ENCODE measurements at places on chromosomes 2 and 18. TPM values are rescaled to one million over a fixed set of nuclear protein-coding genes. Genes with fewer than 3 reads are reported as not detected.
A peak's percentile ranks its signal among the peaks of the same experiment; 100 is the strongest.

DNA sequence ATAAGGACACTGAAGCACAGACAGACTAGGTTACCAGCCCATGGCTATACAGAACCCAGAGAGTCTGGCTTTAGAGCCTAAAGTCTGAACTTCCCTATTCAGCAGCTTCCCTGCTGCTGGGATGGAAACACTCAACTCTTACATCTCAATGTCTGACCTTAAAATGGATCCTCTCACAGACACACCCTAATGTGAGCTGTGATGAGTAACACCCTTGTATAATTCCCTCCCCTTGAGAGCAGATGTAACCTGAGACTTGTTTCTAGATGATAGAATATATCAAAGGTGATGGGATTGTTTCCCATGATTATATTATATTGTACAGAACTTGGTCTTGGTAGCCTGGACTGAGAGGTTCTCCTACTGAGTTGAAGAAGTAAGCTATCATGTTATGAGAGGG, 577.1 kb upstream of the KLHL29 start:
- no peak for DNase-seq

- DNase-seq = no peak
Observed at GRCh38 chr2:41737888-41738287, 309.9 kb upstream of the PKDCC start.

GRCh38 chr2:216345846-216346245, 26.4 kb downstream of the MARCHF4 start:
- DNase-seq = no peak

DNA sequence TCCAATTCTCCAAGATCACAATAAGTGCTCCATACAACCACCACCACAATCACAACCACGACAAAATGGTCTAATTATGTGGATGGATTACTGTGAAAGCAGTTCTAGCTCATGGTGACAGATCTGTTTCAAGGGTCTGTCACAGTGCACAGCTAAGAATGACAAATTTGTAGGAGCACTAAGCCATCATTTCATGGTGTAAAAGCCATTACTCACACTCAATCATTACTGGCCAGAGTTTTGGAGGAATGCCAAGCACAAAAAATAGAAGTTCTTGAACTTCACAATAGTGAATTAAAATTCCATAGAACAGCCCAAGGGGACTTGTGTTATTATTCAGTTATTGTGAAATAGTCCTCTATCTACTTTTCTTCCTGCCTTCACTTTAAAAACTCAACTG, 2.3 kb downstream of the CPS1 start:
- DNase-seq = no peak

- peak; percentile 79 for DNase-seq
Observed at GRCh38 chr2:223944166-223944702, 901 bp downstream of the WDFY1 start.

DNA sequence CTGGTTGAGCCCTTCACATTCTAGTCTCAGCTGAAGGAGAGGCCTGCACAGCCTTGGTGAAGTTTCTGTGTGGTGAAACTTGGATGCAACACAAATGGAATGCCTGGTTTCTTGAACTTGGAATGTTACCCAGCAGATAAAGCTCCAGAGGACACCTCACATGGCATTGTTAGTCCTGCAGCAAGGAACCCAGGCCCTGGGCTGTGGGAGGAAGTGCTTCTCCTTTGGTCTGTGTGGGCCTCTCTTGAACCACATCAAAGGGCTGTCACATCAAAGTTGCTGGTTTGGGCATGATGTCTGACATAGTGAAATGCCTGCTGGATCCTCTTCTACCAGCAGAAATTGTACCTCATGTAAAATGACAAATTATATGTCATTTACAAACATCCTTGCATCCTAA, 198.5 kb downstream of the FHOD3 start:
- DNase-seq = no peak

GRCh38 chr2:224077773-224078507, 38.9 kb upstream of the SERPINE2 start:
- DNase-seq = no peak

DNA sequence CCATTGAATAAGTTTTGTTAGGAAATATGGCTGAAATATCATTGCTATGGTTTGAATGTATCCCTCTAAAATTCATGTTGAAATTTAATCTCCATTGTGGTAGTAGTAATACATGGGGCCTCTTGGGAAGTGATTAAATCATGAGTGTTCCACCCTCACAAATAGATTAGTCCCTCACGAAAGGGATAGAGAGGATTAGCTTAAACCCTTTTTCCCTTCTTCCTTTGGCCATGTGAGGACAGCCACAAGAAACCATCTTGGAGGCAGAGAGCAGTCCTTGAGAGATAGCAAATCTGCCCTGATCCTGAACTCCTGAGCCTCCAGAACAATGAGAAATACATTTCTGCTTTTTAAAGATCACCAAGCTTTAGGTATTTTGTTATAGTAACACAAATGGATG, 274.2 kb downstream of the CDH19 start:
- DNase-seq = no peak

DNA sequence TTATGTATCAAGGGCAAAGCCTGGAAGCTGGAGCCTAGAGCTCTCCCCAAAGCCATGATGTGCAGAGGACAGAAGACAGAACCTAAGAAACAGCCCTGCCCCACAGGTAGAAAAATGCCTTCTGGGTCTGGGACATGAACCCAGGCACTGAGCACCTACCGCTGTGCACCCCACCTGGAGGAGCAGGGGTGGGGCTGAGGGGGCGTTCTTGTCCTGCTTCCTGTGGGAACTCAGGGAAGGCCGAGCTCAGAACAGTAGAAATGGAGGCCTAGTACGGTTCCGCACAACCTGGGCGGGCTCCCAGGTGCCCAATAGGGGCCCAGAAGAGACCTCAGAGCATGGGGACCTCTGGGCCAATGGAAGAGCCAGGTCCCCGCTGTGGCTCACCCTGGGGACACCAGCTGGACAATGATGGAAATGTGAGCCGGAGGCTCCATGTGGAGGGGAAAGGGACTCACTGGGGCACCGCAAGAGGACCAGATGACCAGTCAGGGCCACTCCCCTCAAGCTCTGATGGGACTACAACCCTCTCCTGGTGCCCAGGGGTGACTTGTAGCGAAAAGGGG, 3.2 kb downstream of the CRACDL start:
- no peak for DNase-seq

- DNase-seq = no peak
Observed at GRCh38 chr2:17912266-17912691, 33.8 kb downstream of the KCNS3 start.

GRCh38 chr2:111157798-111158197, 37.1 kb downstream of the BCL2L11 start:
- no peak for DNase-seq

Gene POTEI
- 0.08 TPM for total RNA-seq

Gene COBLL1
- total RNA-seq = 45.2 TPM

Gene FBXO41
- 3.5 TPM for total RNA-seq

Gene ACTR1B
- total RNA-seq = 46.8 TPM

Gene SLC8A1
- 1.6 TPM for total RNA-seq

Gene EPB41L3
- total RNA-seq = 12.0 TPM
